ENCODE measurements at places on chromosomes 6 and 20. TPM values are rescaled to one million over a fixed set of nuclear protein-coding genes. Genes with fewer than 3 reads are reported as not detected.
A peak's percentile ranks its signal among the peaks of the same experiment; 100 is the strongest.

The PLEKHG1 gene
- total RNA-seq: 38.9 TPM

The HLA-DQA1 gene
- not detected for total RNA-seq

The RPP21 gene
- total RNA-seq: 22.0 TPM

The RGS17 gene
- 1.5 TPM for total RNA-seq

The STMN3 gene
- 3.1 TPM for total RNA-seq

The KHDC1L gene
- total RNA-seq: not detected

The BTNL2 gene
- not detected for total RNA-seq

The SLC22A7 gene
- not detected for total RNA-seq

The PLTP gene
- total RNA-seq: 19.7 TPM

DNA sequence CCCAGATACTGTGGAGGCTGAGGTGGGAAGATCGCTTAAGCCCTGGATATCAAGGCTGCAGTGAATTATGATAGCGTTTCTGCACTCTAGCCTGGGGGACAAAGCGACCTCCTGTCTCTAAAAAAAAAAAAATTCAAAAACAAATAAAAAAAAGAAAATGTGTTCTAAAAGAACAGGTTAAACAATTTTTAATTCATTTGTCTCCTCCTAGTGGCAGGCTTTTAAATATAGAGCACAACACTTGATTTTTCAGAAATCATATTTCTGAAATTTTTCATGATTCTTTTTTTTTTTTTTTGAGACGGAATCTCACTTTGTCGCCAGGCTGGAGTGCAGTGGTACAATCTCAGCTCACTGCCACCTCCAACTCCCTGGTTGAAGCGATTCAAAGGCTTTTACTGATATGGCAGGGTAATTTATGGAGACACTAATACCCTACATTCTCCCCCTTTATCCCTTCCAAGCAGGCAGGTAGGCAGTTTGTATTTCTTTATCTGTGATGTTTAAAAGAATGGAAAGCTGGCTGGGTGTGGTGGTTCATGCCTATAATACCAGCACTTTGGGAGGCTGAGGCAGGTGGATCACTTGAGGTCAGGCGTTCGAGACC lies 8.7 kb upstream of the GTF3C6 start:
- no peak for DNase-seq

GRCh38 chr6:32973144-32974015 lies 5.0 kb downstream of the BRD2 start:
- no peak for DNase-seq

- no peak for DNase-seq
Measured at GRCh38 chr20:5642155-5642981, 107.8 kb upstream of the SHLD1 start.

GRCh38 chr6:16674801-16675392 lies 86.4 kb downstream of the ATXN1 start:
- DNase-seq: no peak

- no peak for DNase-seq
Measured at GRCh38 chr6:142331075-142331551, 29.3 kb downstream of the ADGRG6 start.

DNA sequence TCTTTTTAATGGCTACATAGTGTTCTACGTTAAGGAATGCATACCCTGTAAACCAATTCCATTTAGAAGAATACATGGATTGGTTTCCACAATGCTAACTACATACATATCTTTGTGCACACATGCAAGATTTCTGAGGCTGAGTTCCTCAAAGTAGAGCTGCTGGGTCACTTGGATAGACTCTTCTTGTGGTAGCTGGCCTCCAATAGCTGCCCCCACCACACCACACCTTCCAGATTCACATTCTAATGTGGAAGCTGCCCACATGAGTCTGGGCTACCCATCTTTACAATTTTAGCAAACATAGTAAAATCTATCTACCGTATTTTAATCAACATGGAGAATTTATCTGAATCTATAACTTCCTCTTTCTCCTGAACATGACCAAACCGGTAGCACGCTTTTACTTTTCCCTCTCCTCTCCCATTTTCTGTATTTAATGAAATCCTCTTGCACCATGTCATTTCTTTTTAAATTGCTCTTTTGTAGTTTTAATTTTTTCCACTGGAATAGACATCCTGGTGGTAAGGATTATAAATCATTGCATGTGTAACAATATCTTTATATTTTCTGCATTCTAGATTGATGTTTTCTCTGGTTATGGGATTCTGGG lies 74.7 kb upstream of the CITED2 start:
- no peak for DNase-seq

- no peak for DNase-seq
Measured at GRCh38 chr20:45921337-45922189, 9.6 kb upstream of the PLTP start.

- no peak for DNase-seq
Measured at GRCh38 chr6:110322874-110323242, 35.3 kb downstream of the METTL24 start.

GRCh38 chr6:151148111-151148510 lies 91.7 kb upstream of the AKAP12 start:
- DNase-seq: no peak

DNA sequence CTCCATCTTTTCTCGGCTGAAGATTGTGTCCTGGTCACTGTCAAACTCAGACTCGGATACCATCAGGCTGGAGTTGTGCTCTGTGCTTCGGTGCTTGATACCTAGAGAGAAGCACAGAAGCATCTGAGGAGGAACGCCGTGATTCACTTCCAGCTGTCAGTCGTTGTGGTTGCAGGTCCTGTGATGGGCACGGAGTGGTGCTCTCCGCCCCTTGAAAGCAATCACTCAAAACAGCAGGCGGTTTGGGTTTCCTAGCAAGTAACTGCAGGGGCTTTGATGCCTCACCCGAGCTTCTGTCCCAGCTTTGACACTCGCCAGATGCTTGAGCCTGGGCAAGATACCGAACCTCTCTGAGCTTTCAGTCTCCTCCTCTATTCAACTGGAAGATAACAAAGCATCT lies 52.5 kb downstream of the ALDH5A1 start:
- no peak for DNase-seq

DNA sequence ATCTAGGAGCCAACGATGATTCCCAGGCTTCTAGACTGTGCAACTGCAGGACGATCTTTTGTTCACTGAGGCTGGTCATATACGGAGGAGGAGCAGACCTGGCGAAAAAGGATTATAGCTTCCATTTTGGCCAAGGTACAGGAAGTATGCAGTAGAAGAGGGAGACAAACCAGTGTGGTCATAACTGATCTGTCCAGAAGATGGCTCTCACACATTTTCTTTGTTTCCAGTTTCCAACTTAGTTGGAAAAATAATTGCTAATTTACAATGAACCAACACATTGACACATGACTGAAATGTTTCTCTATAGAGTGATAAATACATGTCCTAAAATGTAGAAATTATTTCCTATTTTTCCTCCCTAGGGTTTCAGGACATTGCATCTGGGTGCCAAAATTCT lies 364.1 kb upstream of the BTBD3 start:
- DNase-seq: no peak

- DNase-seq: no peak
Measured at GRCh38 chr6:94636780-94637385, 940.5 kb upstream of the MANEA start.

- no peak for DNase-seq
Measured at GRCh38 chr6:33075208-33075567, 602 bp upstream of the HLA-DPB1 start.

DNA sequence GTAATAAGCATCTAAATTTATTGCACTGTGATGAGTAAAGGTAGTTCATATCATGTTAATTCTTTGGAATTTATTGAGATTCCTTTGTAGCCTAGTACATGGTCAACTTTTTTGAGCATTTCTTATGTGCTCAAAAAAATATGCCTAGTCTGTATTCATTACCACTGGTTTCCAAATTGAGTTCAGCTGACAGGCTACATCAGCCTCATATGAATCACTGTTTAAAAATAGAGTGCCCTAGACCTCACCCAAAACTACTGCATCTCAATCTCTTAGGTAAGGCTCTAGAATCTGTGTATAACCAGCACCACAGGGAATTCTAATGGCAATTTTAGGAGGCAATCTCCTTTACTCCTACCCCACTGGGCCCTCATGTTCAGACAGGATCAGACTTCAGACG lies 16.7 kb upstream of the FOXF2 start:
- DNase-seq: no peak

DNA sequence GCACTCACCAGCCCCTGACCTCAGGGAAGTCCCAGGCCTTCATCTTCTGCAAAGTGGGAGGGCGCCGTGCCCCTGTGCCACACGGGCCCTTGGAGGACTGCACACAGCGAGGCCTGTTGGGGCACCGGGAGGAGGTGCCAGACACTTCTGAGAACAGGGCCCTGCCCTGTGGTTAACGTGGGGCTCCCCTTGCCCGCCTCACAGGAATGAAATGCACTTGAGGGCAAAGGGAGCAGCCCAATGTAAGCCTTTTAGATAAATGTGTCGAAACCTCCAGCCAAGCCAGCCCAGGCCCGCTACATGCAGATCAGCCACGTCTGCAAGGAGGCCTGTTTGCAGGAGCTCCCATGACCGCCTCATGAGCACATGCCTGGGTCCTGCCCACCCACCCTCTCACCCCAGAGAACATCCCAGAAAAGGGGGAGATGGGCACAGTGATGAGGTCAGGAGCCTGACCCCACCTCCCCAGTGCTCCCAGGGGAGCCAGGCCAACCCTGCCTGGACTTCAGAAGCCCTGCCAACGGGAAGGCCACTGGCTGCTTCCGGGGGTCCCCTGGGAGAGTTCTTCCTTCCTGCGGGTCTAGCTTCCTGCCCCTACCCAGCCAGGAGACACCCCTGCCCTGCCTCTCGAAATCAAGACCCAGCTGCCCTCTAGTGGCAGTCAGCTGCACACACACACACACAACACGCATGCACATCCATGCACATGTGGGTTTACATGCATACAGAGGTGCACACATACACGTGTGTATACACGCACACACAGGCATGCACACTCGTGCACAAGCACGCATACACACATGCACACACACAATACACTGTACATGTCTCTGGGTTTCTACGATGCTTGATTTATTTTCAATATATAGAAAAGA lies 178.7 kb downstream of the TAF4 start:
- DNase-seq: no peak

DNA sequence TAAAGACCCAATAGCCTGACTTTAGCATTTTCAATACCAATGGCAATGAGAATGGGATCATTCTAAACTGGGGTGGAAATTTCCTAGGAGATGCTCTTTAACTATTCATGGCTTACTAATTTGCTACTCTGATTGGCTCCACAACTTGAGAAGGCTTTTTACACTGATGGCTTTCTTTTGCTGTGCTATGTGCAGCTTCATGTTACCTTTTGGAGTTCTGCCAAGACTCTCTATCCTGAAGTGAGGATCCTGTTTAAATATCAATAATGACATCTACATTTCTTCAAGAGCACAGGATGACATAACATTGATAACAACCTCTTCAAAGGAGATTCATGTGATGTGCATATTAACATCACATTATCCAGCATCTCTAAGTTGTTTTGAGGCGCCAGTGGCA lies 43.4 kb upstream of the SIRPG start:
- DNase-seq: no peak

- peak; percentile 24 for DNase-seq
Measured at GRCh38 chr6:106574741-106575458, 54.4 kb downstream of the RTN4IP1 start.

GRCh38 chr6:47420394-47421371 lies 56.9 kb upstream of the CD2AP start:
- DNase-seq: no peak

DNA sequence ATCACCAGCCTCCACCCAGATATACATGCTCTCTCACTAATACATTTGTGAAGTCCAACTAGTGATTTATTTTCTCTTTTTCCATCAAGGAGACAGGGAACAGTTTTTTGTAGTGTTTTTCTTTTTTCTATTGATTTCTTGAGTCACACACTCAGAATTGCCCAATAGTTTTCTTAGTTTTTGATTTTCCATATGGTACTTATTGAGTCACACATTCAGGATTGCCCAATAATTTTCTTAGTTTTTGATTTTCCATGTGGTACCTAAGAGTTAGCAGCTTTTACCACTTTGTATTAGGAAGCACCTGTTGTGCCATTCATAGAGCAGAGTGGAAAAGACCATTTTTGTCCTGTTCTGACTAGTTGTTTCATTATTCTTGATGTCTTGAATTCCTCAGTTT lies 1268.8 kb downstream of the EPHA7 start:
- DNase-seq: no peak

- no peak for DNase-seq
Measured at GRCh38 chr20:41174782-41175181, 37.4 kb downstream of the PLCG1 start.

DNA sequence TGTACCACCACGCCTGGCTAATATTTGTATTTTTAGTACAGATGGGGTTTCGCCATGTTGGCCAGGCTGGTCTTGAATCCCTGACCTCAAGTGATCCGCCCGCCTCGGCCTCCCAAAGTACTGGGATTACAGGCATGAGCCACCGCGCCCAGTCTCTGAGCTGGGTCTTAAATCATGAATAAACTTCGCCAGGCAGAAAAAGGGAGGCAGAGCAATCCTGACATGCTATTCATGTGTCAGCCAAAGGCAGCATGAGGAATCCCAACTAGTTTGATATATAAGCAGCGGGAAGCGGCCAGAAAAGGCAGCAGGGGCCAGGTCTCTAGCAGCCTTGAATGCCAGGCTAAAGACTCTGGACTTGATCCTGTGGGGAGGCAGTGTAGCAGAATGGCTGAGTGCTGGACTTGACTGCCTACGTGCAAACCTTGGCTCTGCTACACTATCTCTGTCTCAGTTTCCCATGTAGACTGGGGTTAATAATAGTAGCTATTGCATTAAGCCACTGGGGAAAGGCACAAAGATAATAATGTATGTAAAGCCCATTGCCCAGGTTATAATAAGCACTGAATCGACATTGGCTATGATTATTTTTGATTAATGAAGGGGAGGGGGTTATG lies 1.8 kb downstream of the PROCR start:
- no peak for DNase-seq

- no peak for DNase-seq
Measured at GRCh38 chr20:51531141-51531710, 11.3 kb downstream of the NFATC2 start.

- DNase-seq: no peak
Measured at GRCh38 chr20:21125072-21125848, 622 bp upstream of the KIZ start.

GRCh38 chr20:24835195-24835594 lies 113.9 kb upstream of the CST7 start:
- no peak for DNase-seq

- DNase-seq: no peak
Measured at GRCh38 chr20:43463527-43464218, 6.0 kb downstream of the SRSF6 start.

DNA sequence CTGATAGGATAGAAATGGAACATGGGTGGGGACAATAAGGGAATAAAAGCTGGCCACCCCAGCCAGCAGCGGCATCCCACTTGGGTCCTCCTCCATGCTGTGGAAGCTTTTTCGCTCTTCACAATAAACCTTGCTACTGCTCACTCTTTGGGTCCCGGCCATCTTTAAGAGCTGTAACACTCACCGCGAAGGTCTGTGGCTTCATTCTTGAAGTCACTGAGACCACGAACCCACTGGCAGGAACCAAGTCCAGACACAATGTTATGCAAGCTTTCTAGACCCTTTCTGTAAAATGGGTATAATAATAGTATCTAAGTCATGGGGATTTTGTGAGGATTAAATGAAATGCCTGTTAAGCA lies 48.9 kb upstream of the EZR start:
- DNase-seq: no peak

GRCh38 chr6:121770943-121771342 lies 335.5 kb downstream of the GJA1 start:
- DNase-seq: no peak
